ENCODE measurements at places on chromosomes 4 and X.
A peak's percentile ranks its signal among the peaks of the same experiment; 100 is the strongest.

DNA sequence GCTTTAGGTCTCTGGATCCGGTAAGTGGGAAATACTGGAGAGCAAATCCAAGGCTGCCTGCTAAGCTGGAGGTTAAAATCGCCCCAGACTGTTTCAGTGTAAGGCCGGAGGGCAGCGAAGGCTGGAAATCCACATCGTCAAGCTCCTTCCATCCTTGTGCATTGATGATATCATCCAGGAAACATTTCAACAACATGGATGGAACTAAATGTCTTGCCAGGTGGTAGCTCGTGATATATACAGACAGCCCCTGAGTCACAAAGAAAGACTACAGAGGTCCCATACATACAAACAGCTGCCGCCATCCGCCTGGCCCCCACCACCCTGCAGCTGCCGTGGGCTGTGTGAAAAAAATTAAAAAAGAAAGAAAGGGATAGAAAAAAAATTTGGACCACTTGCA, 148.9 kb upstream of the RBPJ start:
- DNase-seq, result no peak

GRCh38 chrX:8988446-8988845, 45.5 kb downstream of the FAM9B start:
- DNase-seq, result no peak

DNA sequence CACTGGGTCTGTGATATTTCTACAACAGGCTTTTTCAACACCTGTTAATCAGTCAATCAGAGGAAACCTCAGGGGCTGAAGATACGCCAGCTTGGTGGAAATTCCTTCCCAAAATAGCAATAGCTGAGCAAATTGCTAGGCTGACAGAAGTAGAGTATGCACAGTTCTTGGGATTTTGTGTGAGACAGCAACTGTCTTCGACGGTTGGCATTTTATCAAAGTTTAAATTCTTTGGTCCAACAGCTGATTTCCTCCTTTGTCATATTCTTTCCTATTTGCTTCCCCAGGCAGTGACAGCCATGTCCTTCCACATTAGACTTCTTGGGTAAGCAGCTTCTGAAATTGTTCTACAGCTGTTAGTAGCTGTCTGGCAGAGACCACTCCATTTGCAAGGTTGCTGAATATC, 8.0 kb upstream of the PALLD start:
- DNase-seq, result no peak

DNA sequence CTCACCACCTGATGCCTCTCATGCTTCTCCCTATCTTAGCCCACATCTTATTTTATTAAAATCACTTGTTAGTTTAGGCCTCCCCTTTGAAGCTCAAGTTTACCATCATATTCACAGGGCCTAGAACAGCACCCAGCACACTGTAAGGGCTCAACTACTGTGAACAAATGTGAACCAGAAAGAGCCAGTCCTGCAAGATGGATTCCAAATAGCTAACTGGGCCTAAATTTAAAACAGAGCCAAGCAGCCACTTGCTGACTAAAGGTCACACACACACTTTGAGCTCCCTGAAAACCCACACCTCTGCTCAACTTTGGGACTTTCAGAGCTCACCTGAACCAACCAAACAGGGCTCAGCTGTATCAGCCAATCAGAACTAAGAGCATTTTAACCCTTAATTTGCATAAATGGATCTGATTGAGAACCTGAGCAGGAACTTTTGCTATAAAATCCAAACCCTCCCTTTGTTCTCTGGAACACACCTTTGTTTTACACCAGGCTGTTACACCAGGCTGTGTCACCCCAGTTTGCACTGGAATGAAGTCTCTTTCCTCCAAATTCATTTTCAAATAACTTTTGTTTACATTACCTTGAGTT, 62.1 kb upstream of the EXOC1L start:
- DNase-seq, result no peak

- peak; percentile 40 for DNase-seq
These were observed 16.4 kb downstream of the TCEANC start for GRCh38 chrX:13669246-13669737.

GRCh38 chrX:106791495-106791894, 11.0 kb upstream of the TBC1D8B start:
- DNase-seq, result no peak

DNA sequence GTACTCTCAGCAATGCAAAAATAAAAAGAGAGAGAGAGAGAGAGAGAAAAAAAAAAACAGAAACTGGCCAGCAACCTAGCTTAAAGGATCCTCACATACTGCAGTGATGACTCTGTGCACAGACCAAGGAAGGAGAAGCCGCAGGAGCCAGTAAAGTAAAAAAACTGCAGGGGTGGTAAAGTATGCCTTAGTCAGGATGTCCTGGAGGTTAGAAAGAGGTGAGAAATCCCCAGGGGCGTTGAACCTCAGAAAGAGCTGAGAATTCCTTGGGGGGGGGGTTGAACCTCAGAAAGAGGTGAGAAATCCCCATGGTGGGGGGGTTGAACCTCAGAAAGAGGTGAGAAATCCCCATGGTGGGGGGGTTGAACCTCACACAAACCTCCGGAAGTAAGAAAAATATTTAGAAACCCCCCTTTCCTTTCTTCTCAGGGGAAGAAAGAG, 48.0 kb downstream of the MAGEA9 start:
- peak; percentile 10 for DNase-seq

GRCh38 chr4:10200869-10201268, 84.3 kb upstream of the WDR1 start:
- no peak for DNase-seq

DNA sequence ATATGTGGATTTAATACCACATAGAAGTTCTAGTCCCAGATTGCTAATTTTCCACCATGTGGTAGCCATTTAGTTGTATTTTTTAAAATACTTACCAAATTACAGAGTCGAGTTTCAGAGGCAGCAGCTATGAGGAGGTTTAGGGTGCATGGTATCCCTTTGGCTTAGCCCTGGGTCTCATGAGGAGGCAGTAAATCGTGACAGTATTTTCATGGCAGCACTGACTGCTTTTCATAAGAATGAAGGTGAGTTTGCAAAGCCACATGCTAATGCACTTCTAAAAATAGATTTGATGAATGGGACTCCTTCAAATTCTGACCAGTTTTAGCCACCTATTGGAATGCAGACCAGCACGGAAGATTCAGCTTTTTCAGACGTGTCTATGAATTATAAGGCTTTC, 114.0 kb upstream of the FRG1 start:
- no peak for DNase-seq

- DNase-seq, result no peak
These were observed 554.1 kb upstream of the MAGEB2 start for GRCh38 chrX:29661290-29661689.

DNA sequence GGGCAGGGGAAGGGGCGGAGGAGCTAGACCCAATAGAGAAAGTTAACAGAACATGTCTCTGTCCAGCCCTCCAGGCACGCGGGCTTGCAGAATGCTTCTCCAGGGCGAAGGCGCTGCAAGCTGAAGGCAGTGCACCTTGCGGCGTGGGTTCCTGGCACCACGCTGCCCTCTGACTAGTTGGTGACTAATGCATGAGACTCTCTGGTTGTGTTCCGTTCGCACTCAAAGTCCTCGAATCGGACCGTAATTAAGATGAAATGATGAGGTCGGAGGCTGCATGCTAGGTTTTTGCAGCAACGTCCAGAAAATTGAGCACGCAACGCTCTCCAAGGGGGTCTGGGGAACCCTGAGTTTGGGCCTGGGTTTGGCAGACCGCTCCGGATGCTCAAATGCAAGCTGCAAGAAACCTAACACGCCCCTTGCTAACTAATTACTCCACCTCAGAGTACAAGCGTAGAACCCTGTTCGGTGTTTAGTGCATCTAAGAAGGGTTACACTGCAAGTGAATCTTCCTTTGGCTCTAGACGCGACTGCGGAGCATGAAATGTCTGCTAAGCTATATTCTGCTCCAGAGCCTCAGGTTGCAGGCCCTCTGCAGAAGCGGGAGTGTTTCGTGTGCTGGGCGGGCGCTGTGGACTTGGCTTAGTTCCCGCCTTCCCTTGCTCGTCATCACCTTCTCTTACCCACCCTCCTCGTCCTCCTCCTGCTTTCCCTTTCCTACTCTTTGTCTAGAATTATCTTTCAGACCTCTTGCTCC, 57.1 kb upstream of the NKAP start:
- no peak for DNase-seq

Data from T-helper 1 cell (primary cell).